GM23338 (cell line): ENCODE measurements at places on chromosomes 2 and 18.

DNA sequence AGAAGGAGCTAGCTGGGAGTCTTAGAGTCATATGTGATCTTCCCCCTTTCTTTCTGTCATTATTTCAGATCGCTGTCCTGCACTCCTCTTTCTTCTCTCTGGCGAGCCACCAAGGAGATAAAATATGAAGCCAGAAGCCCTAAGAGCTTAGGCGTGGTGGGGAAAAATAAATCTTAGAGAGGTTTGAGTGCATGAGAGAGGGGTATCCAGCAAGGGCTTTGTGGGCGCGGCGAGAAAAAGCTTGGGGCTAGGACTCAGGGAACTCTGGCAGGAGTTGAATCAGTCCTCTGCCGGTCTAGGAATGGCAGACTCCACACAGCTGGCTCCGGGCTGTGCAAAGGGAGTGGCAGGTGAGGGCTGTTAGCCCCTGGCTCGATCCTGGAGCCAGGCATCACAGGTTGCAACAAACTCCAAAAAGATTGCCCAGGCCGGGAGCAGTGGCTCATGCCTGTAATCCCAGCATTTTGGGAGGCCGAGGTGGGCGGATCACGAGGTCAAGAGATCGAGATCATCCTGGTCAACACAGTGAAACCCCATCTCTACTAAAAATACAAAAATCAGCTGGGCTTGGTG lies 20.1 kb upstream of the IGFBP5 start:
- DNase-seq: no peak

- DNase-seq: no peak
Measured at GRCh38 chr2:65450810-65451209, 18.4 kb upstream of the SPRED2 start.

GRCh38 chr2:123777116-123777515 lies 248.0 kb upstream of the CNTNAP5 start:
- DNase-seq: no peak

GRCh38 chr2:20578895-20579825 lies 71.7 kb downstream of the HS1BP3 start:
- peak; percentile 23 for DNase-seq

DNA sequence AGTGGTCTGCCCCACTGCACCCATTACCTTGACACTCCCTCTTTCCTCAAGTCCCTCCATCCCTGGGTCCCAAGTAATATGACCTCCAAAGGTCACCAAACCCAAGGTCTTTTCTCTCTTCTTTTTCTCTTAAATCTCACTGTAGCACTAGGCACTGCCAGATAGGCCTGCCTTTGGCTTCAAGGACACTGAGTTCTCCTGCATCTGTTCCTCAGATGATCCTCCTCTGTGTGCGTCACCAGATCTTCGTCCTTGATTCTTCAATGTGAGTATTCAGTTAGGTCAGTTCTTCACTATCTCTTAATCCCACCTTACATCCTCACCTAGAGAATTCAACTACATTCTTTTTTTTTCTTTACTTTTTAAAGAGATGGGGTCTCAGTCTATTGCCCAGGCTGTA lies 249.2 kb downstream of the NBAS start:
- no peak for DNase-seq

- DNase-seq: no peak
Measured at GRCh38 chr2:138964418-138964817, 184.2 kb upstream of the NXPH2 start.

DNA sequence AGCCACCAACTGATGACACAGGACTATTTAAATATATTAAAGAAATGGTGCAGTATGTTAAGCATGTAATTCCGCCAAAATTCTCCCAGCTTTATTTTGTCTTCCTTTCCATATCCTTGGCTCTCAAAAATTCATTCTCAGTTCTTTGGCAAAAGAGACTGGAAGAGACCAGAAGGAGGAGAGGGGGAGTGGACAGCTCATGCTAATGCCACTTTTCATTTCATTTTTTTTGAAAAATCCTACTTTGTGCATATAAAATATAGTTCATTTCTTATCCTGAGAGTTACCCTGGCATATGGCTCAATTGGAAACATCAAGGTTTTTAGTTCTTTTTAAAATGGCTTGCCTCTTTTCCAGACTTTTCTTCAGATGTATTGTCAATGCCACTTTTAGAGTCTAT lies 128.5 kb upstream of the VRK2 start:
- DNase-seq: no peak

GRCh38 chr2:172745636-172746035 lies 10.0 kb downstream of the RAPGEF4 start:
- DNase-seq: no peak

DNA sequence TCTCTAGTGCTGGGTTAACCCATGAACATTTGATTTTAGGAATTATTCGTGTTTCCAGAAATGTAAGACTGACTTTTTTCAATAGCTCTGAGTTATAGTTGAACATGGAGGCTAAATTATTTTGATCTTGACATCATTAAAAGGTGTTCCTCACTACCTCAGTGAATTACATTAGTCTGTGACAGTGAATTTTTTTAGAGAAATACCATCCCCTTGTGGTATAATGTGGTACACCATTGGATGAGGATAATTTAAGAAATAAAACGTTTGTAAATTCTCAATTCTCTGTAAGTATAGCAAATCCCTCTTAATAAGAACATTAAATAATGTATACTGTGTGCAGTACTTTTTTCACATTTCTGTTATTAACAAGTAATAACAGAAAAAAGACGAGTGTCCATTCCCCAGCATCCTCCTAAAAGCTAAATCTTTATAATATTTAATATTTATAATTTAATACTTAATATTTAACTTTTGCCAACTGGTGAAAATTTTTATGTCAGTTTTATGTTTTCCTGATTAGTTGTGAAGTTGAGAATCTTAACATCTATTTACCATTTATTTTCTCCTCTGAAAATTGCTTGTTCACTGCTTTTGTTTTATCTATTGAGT lies 70.3 kb upstream of the CWC22 start:
- peak; percentile 48 for DNase-seq

DNA sequence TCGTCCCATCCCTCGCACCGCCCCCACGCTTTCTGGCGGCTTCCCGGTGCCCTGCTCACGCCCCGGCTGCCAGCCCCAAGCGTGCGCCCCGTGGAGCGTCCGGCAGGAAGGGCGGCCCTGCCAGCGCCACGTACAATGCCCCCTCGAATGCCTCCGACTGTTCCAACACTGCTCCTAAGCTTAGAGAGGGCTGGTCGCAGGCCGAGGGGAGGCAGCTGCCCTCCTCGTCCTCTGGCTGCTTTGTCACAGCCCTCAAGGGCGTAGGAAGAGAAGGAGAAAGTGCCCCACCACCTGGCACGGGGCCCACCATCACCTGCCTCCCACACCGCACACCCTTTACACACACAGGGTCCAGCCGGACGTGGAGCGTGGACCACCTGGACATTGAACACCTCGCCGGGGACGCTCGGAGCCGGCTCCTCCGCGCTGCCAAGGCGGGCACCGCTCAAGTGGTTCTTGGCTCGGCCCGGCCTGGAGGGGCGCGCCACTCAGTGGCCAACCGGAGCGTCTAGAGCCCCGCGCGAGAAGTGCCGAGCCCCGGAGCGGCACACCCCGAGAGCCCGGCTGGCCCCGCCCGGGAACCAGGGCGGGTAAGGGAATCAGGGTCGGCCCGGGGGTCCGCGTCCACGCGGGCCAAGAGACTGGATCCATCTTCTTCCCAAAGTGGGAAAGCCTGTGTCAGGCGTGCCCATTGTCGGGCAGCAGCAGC lies 830 bp downstream of the DNER start:
- peak; percentile 75 for DNase-seq

- DNase-seq: no peak
Measured at GRCh38 chr2:88697370-88698026, 6.0 kb downstream of the RPIA start.

DNA sequence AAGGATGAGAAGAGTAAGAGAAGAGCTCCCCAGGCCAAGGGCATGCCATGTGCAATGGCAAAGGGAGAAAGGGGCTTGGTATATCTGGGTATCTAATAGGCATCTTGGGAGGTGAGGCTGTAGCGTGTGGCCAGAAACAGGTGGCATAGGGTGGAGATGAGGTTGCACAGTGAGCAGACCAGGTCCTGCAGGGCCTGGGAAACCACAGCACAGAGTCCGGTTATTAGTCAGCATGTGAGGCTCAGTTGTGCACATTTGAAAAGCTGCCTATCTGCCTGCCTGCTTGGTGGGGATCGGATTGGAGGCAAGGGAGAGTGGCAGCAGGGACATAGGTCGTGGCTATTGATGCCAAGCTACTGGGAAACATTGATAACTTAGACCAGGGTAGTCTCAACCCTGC lies 190.6 kb downstream of the TPGS2 start:
- no peak for DNase-seq

DNA sequence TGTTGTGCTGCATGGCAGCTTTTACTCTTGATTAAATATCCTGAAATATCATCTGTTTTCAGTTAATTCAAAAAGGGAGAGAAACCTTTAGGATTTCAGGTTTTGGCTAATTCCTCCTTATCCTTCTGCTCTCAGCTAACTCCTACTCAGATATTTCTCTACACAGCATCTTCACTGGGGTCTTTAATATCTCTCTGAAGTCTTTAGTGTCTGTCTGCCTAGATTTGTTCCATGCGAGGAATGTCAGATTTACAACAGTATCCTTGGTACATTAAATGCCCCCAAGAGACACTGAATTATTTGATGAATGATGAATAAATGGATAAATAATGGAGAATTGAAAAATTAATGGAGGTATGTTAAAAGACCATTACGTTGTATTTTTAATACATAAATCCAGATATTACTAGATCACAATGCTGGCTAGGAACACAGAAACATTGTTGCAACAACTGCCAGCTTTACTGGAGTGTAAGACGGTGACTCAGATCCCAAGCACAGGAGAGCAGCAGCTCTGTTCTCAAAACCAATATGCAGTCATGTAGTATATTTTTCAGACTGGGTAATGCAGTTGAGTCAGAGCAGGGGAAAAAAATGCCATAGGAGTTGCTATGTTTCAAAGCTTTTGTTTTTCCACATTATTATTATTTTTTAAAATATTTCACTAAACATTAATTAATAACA lies 388.0 kb upstream of the SYT4 start:
- no peak for DNase-seq

DNA sequence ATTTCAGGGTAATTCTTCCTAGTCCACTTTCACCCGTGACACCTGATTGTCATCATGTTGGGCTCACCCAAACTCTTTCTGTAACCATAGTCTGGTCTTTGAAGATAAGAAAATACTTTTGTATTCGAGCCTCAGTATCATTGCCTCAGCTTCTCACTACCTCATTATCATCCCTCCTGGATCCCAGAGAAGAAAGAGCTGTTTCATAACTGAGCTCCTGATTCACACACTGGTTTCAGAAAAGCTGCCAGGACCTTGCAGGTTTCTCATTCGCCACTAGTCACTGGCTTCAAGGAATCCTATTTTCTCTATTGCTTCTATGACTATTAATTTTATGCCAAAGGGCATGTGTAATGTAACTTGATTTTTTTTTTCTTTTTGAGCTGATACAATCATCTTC lies 2.9 kb upstream of the CRIM1 start:
- no peak for DNase-seq

DNA sequence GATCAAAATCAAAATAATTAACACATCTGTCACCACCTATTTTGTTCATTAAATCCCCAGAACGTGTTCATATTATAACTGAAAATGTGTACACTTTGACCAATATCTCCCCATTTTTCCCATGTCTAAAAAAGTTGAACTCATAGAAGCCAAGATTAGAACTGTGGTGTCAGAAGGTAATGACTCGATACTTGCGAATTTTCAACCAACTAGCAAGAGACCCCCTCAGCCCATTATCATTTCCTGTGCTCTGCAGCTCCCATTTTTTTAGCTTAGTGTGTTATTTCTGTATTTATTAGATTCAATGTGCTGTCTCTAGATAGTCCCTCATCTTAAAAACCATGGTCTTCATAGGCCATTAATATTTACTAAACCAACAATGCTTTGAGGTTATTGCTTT lies 248.7 kb upstream of the PIK3C3 start:
- no peak for DNase-seq

GRCh38 chr2:31255911-31256571 lies 22.1 kb downstream of the EHD3 start:
- no peak for DNase-seq

GRCh38 chr2:26617588-26618083 lies 23.5 kb downstream of the CIB4 start:
- no peak for DNase-seq

- DNase-seq: peak; percentile 58
Measured at GRCh38 chr2:21415234-21415633, 291.5 kb downstream of the TDRD15 start.
